ENCODE measurements at places on chromosomes 12 and 14.

- no peak for DNase-seq
These were observed 122.9 kb upstream of the ATP2B1 start for GRCh38 chr12:89831310-89832095.

- no peak for DNase-seq
These were observed 91.9 kb downstream of the TMEM30B start for GRCh38 chr14:61188978-61189808.

DNA sequence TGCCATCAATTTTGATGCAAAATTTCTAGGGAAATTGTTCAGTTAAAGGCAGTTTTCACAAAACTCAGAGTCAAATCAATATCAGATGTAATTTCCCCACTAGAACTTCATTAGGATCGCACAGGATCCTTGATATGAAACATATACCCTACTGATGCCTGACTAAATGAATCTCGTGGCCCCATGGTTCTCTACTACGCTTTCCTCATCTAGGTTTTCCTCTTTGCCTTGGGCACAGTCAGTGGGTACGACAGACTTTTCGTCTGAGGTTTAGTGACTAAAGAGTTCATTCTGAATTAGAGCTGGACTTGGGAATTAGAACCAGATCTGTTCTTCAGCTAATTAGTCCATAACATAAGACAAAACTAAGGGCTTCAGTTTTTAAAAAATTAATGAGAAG is 42.5 kb upstream of the GNPNAT1 start:
- no peak for DNase-seq

DNA sequence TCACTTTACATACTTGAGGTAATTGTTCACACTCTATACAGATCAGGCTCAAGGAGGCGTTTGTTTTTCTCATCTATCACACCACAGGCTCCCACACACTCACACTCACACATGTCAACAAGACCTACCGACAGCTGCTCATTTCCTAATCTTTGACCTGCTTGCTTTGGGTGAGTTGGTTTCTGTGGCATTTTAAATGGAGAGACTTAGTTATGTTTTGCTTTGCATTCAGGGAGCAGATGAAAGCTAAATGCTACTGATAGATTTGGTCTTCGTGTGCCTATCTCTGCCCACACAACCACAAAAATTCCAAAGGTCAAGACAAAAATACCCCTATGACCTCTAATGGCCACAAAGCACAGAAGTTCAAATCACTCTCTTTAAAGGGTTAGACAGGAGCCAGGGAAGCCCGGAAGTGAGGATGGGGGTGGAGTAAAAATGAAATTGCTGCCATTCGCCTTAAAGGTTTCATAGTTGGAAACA is 203.5 kb upstream of the G2E3 start:
- no peak for DNase-seq

GRCh38 chr12:28088566-28089272 is 101.5 kb upstream of the CCDC91 start:
- DNase-seq = peak; percentile 25

- no peak for DNase-seq
These were observed 50.4 kb downstream of the TBX5 start for GRCh38 chr12:114355389-114356088.

- DNase-seq = peak; percentile 39
These were observed 44.2 kb downstream of the TTC8 start for GRCh38 chr14:88868558-88869159.

DNA sequence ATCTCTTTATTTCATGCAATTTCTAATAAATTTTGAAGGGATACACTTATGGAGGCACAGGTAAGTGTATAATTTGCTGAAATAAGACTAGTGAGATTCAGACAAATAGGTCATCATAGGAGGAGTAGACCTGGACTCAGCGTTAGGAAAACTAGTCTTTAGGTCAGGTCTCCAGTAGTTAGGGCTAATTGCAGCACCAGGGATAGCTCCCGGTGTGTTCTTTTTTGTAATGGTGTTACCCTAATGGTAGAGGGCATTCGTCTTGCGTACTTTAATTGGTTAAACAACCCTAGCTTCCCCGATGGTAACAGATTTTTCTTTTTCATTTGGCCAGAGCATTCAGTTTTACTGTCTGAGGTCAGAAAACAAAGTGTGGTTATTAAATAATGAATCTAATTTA is 64.9 kb downstream of the ARID2 start:
- DNase-seq = no peak

DNA sequence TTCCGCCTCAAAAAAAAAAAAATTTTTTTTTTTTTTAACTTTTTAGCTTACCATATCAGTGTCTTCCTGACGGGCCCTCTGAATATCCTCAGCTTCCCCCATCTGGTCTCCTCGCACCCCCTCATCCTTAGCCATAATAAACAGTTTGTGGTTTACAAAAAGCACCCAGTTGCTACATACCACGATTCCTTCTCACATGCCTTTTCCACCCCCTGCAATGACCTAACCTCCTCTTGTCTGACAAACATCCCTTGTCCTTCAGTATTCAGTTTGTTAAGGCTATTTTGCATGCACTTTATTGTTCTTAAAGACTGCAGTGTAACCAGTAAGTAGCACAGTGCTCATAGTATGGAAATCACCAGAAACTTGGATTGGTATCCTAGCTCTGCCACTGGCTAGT is 88.5 kb downstream of the PPM1H start:
- no peak for DNase-seq

- peak; percentile 82 for DNase-seq
These were observed 10.4 kb upstream of the NOPCHAP1 start for GRCh38 chr12:104975587-104976343.

DNA sequence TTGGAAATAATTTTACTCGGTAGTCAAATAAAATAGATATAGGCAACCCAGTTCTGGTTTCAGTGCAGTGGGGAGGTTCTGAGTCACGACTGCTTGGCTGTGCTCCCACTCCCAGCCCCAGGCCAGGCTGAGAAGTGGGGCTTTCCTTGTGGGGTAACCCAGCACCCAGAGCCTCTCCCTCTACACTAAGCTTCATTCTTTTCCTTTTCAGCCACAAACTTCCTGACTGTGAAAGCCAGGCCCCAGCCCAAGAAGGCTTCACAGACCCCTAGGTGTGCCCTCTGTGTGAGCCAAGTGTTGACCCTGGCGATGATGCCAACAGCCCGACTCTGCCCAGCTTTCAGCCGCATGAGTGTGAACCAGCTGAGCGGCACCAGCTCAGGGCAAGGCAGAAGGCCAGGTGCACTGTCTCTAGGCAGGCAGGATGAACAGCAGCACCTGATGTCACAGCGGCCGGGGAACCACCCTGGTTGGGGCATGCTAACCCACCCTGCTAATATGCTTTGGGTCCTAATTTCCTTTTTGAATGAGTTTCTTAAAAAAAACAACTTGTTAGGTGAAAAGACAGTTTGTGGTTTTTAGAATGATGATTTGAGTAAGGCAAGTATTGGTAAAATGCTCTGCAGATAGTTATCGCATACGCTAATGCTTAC is 42.2 kb upstream of the ATP23 start:
- peak; percentile 91 for DNase-seq

DNA sequence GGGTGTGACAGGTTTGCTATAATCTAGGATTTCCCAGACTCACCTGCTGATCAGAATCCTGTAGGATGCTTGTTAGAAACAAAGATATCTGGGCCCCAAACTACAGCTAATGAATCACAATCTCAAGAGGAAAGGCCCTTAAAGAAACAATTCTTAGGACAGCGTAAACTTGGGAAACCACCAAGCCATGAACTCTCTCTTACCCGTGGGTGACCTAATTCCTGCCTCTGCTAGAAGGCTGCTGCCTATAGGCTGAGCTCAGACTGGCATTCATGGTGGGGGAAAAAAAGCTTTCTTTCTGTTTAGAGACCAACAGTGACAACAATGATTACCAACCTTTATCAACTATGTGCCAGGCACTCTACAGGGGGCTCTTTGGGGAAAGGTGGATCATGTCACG is 213.9 kb upstream of the FKBP4 start:
- no peak for DNase-seq

DNA sequence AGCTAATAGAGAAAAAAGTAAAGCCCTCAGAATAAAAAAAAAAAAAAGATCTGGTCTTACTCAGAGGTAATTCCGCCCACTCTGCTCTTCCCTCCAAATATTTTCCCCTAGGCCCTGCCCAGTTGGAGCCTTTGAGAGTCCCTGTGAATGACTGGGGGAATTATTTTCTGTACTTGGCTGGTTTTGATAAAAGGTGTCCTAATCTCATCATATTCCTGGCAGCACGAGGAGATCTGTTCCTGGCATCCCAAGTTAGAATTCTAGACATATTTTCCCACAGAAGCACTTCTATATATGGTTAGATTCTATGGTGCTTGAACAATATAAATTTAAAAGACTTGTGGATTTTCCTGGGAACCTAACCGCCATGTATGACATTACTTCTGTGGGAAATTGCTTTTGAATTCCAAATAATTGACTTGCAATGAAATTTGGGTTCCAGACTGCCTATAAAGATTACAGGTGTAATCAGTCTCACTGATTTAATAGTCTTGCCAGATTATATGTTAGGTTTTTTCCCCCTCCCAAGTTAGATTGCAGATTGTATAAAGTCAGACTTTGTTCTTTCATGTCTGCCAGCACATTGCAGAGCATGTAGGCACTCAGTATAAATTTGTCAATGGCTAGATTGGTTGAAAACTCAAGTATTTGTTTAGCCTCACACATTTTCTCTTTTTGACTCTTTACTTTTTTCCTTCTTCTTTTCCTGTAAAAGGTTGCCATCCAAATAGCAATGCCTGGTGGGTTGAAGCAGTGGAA is 12.3 kb downstream of the GPX2 start:
- no peak for DNase-seq

GRCh38 chr14:73785336-73785833 is 66.2 kb upstream of the PTGR2 start:
- DNase-seq = peak; percentile 51

GRCh38 chr14:70879448-70879847 is 27.8 kb upstream of the PCNX1 start:
- no peak for DNase-seq

- peak; percentile 98 for DNase-seq
These were observed 85.3 kb downstream of the SAMD4A start for GRCh38 chr14:54652188-54652587.

DNA sequence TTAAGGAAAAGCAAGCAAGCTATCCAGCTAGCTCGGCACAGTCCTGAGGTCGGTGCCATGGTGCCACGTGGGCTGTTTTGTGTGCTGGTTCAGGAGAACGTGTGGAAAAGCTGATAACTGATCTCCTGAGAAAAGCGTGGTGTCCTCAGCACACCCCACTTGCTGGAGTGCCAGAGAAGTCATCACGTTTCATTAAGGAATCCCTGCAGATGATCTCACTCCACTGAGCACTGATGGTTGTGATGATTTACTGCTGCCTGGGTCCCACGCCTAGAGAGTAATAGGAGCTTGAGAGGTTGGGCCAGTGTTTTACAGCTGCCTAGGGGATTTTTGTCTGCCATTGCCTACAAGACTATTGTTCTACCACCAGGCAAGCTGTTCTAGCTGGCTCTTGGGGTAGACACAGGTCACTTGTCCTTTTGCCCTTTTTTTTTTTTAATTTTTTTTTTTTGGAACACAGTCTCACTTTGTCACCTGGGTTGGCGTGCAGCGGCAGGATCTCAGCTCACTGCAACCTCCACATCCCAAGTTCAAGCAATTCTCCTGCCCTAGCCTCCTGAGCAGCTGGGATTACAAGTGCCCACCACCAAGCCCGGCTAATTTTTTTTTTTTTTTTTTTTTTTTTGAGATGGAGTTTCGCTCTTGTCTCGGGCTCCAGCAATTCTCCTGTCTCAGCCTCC is 42.3 kb upstream of the EVL start:
- no peak for DNase-seq

DNA sequence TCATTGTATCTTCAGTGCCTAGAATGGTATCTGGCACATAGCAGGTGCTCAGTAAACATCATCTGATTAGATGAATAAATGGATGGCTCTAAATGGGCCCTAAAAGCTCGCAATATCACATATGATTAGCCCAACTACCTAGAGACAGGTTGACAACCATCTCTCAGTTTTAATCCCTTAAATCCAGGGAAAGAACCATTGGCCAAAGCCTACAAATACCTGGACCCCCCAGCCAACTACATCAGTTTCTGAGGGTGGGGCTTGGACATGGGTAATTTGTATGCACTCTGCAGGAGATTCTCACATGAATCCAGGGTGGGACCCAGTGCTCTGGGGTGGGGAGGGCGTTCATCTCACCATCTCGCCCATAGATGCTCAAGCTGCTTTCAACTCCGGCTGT is 4.8 kb upstream of the DTX1 start:
- DNase-seq = no peak

- no peak for DNase-seq
These were observed 131.2 kb downstream of the PAWR start for GRCh38 chr12:79559591-79559990.

DNA sequence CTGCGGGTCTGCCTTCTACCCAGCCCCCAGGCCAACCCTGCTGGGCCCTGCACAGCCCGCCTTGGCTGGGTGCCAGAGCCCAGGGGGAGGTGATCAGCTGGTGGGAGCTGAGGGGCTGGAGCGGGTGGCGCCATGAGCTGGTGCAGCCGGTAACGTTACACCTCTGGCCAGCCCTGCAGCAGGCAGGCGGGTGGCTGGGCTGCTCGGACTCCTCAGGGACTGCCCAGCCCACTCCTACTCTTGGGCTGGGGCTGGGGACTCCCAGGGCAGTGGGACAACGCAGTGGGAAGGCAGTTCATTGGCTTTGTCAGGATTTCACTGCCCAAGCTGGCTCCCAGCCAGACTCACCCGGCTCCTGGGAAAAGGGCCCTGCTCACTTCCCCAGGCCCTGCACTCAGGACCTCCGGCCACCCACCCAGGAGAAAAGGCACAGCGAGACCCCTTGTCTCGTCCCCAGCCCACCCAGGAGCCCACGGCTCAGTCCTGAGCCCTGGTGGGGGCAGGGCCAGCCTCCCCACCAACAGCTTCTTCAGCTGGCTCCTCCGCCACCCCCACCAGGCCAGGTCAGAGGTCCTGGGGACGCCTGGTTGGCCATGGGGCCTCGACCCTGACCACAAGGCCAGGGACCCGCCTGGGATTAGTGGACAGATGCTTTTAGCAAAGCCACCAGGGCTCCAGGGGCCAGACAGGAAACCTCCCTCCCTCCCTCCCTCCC is 1.0 kb downstream of the PGF start:
- no peak for DNase-seq

DNA sequence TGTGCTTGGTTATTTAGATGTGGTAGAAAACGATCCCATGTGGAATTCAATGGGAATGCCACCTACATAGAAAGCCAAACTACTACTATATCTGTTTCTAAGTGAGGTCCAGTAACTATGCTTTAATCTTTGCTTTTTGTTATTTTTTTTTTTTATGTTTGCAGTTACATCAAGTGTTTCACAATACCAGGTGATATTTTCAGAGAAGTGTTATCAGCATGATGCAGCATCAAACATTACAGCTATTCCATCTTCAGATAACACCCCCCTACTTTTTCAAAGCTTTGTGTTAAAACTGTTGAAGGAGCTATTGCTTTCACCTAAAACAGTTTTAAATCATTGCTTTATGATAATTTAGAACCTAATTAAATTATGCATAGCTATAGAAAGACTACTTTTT is 163.8 kb upstream of the SLC16A7 start:
- DNase-seq = no peak

GRCh38 chr12:60577607-60578006 is 981.8 kb downstream of the SLC16A7 start:
- no peak for DNase-seq

- no peak for DNase-seq
These were observed 621.9 kb upstream of the TBX3 start for GRCh38 chr12:115305867-115306266.

- peak; percentile 17 for DNase-seq
These were observed 36.2 kb downstream of the SYNE3 start for GRCh38 chr14:95480109-95480886.
